ENCODE measurements at places on chromosomes 12 and 14. TPM values are rescaled to one million over a fixed set of nuclear protein-coding genes. Genes with fewer than 3 reads are reported as not detected.

DNA sequence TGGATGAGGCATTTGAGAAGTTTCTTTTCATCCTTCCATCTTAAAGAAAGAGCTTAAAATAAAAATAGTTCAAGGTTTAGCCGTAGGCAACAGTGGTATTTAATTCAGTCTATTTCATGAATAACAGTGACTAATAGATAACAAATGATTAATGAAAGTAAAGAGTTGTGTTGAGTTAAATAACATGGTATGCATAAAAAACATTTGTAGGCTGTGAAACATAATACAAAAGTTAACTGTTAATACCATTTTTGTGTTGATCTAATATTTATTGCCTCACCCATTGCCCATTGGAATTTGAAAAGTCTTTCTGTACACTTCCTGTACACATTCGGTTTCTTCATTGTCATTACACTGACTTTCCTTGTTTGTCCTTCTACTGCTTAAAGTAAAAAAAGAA is 108.6 kb upstream of the PDE3A start:
- no peaks in the 10 kb centered on the region for H3K4me1 ChIP-seq
- H3K27ac ChIP-seq: no peak overlapping the region
- no peak overlapping the region for H3K4me3 ChIP-seq
- no peaks in the 10 kb centered on the region for H3K27me3 ChIP-seq

GRCh38 chr12:13114251-13115052 is 11.0 kb upstream of the GSG1 start:
- no peak overlapping the region for H3K4me3 ChIP-seq
- H3K27me3 ChIP-seq: no peaks in the 10 kb centered on the region
- H3K4me1 ChIP-seq: no peaks in the 10 kb centered on the region
- H3K27ac ChIP-seq: no peak overlapping the region
- no peak for DNase-seq

DNA sequence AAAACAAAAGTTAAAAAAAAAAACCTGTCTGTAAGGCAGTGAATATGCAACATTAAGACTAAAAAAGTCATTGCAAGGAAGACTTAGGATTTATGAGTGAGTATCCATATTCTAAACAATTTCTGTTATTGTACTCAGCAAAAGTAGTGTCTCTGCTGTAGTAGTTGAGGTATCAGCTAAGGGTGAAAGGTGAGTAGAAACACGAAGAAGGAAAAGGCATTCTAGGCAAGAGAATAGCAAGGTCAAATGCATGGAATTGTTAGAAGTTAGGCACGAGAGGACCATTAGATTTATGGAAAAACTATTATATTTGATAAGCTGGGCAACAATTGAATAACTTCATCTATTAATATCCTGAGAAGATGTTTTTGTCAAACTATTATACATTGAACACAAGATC is 1.8 kb downstream of the EID3 start:
- H3K27me3 ChIP-seq: no peaks in the 10 kb centered on the region
- peaks cover 13% of the 10 kb centered on the region for H3K36me3 ChIP-seq
- H3K27ac ChIP-seq: no peak overlapping the region
- no peak for DNase-seq

GRCh38 chr14:21054123-21054767 is 3.4 kb upstream of the RNASE8 start:
- no peak overlapping the region for H3K27ac ChIP-seq
- no peaks in the 10 kb centered on the region for H3K36me3 ChIP-seq
- H3K27me3 ChIP-seq: no peaks in the 10 kb centered on the region
- H3K4me3 ChIP-seq: no peak overlapping the region
- no peak for DNase-seq

Gene LRP1-AS
- not detected for polyA plus RNA-seq

GRCh38 chr14:90632871-90633270 is 183.4 kb downstream of the TTC7B start:
- H3K4me3 ChIP-seq: no peak overlapping the region
- no peak overlapping the region for H3K27ac ChIP-seq
- no peaks in the 10 kb centered on the region for H3K4me1 ChIP-seq
- no peaks in the 10 kb centered on the region for H3K36me3 ChIP-seq
- no peaks in the 10 kb centered on the region for H3K27me3 ChIP-seq

Gene SIX1
- 0.01 TPM for polyA plus RNA-seq

Gene TAS2R9
- polyA plus RNA-seq: not detected

GRCh38 chr14:33465846-33466700 is 484.8 kb downstream of the EGLN3 start:
- no peaks in the 10 kb centered on the region for H3K27me3 ChIP-seq
- H3K36me3 ChIP-seq: no peaks in the 10 kb centered on the region

DNA sequence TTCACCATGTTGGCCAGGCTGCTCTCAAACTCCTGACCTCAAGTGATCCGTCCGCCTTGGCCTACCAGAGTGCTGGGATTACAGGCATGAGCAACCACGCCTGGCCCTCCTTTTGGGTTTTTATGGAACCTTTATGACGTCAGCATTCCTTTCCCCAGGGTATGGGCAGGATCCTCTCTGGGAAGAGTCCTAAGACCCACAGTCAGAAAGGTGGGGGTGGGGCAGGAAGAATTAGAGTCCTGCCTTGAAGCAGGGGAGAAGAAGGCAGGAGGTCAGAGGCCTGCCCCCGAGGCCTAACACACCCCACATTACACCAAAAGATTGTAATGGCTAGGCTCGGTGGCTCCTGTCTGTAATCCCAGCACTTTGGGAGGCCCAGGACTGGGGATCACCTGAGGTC is 30.8 kb upstream of the CDK17 start:
- H3K4me3 ChIP-seq: no peak overlapping the region
- no peaks in the 10 kb centered on the region for H3K36me3 ChIP-seq
- DNase-seq: no peak
- H3K4me1 ChIP-seq: peaks cover 28% of the 10 kb centered on the region
- no peaks in the 10 kb centered on the region for H3K27me3 ChIP-seq
- H3K27ac ChIP-seq: no peak overlapping the region

Gene NOS1
- polyA plus RNA-seq: 11.4 TPM

DNA sequence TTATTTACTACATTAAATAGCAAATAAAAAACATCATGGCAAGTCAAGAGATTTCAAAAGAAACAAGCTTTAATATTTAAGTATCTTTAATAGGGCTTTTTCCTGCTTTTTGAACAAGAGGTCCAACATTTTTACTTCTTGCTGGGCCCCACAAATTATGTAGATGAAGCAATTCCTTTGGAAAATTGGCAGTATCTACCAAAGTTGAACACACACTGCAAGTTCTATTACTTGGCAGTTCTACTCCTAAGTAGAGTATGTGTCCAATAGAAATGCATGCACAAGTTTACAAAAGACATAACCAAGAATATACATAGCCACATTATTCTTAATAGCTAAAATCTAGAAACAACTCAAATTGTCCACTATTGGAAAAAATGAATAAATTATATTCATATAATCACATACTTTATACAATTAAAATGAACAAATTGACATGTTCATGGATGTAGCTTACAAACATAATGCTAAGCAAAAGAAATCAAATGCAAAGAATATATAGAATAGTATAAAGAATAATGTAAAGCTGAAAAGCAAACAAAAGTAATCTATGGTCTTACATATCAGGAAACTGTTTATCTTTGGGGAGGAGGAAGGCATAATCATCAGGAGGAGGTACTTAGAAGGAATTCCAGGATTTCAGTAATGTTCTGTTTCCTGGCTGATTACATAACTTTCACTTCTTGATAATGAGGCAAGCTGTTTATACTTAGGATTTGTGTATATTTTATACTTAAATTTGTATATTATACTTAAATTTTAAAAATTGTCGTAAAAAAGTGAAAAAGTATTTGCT is 6.5 kb upstream of the TMBIM4 start:
- H3K27ac ChIP-seq: no peak overlapping the region
- no peak overlapping the region for H3K4me3 ChIP-seq
- no peak for DNase-seq
- no peaks in the 10 kb centered on the region for H3K36me3 ChIP-seq
- H3K27me3 ChIP-seq: peaks cover 11% of the 10 kb centered on the region

Gene PRR4
- polyA plus RNA-seq: 4.0 TPM

Gene ZNF385A
- 20.1 TPM for polyA plus RNA-seq

DNA sequence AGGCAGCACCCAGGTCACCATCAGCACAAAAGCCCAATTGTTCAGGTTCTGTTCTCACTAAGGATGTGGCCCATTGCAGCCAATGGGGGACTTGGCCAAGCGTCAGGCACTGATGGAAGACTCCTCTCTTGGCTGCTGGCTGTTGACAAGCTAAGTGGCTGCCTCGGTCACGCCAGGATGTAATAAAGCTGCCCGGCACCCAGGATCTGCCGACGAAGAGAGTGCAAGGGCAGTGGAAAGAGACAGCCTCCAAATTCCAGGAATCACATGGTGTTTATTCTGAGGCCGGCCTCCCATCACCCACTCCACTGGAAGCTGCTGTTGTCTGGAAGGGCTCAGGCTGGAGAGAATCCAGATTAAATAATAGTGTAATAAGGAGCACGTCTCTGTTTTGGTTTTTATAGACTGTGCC is 451.8 kb upstream of the TBX3 start:
- no peak overlapping the region for H3K4me3 ChIP-seq
- DNase-seq: no peak
- no peaks in the 10 kb centered on the region for H3K27me3 ChIP-seq
- H3K36me3 ChIP-seq: no peaks in the 10 kb centered on the region

Gene PITPNM2
- 2.1 TPM for polyA plus RNA-seq

Gene MMP19
- 2.2 TPM for polyA plus RNA-seq

GRCh38 chr14:64755781-64756221 is 51.6 kb downstream of the PLEKHG3 start:
- H3K27me3 ChIP-seq: no peaks in the 10 kb centered on the region
- no peak overlapping the region for H3K4me3 ChIP-seq
- no peaks in the 10 kb centered on the region for H3K36me3 ChIP-seq
- peak; percentile 91 for DNase-seq
- H3K4me1 ChIP-seq: peaks cover 59% of the 10 kb centered on the region

GRCh38 chr14:77473921-77474320 is 16.0 kb downstream of the AHSA1 start:
- H3K27me3 ChIP-seq: peaks cover 7% of the 10 kb centered on the region
- no peak for DNase-seq
- no peak overlapping the region for H3K27ac ChIP-seq

DNA sequence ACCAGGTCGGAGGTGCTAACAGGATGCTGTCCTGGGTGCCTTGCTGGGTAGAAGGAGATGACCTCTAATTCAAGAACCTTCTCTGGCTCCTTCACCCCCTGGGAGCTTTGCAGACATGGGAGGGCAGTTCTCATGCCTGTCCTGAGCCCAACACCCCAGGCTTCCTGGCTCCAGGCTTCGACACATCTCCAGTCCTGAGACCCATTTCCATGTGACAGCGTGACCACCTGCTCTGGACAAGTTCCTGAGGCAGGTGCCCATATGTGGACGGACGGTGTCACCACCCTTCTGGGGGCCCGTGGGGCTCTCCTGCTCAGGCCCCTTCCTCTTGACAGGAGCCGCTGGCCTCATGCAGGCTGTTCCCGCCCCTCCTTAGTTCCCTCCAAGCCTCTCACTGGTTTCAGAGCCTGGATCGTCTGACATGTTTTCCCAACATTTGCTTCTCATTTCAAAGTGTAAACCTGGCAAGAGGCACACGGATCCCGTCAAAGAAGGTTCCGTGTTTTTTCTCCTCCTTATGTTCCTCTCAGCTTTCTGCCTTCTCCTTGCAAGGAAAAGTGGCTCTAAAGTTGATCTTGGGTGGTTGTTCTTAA is 291.9 kb upstream of the RTL1 start:
- no peak overlapping the region for H3K4me3 ChIP-seq
- no peaks in the 10 kb centered on the region for H3K36me3 ChIP-seq
- no peak for DNase-seq
- no peaks in the 10 kb centered on the region for H3K4me1 ChIP-seq

DNA sequence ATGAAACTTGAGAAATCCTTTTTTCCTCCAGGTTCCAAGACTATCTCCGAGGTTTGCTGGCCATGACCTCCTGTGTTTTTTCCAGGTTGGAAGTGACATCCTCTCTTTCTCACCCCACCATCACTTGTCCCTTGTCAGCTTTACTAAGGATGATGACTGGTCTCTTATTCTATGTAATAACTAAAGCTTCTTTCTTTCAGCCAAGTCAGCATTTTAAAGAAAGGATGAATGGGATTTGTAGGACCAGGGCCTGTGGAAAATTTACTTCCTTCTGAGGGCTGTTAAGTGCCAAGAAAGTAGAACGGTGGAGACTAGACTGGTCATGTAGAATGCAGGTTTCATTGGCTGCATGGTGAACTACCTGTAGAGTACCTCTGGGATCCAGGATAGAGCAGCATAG is 73.6 kb downstream of the FIGNL2 start:
- no peaks in the 10 kb centered on the region for H3K36me3 ChIP-seq
- DNase-seq: no peak
- no peak overlapping the region for H3K4me3 ChIP-seq
- no peak overlapping the region for H3K27ac ChIP-seq
- H3K27me3 ChIP-seq: no peaks in the 10 kb centered on the region

GRCh38 chr12:113310489-113310888 is 24.4 kb downstream of the SLC8B1 start:
- H3K4me3 ChIP-seq: no peak overlapping the region
- H3K4me1 ChIP-seq: no peaks in the 10 kb centered on the region
- no peak overlapping the region for H3K27ac ChIP-seq

- no peak overlapping the region for H3K4me3 ChIP-seq
- no peak for DNase-seq
- no peaks in the 10 kb centered on the region for H3K27me3 ChIP-seq
- no peaks in the 10 kb centered on the region for H3K36me3 ChIP-seq
- no peak overlapping the region for H3K27ac ChIP-seq
Measured at GRCh38 chr12:91225316-91225715, 42.7 kb upstream of the DCN start.

Gene PAPLN
- polyA plus RNA-seq: 4.7 TPM

Gene TRIM9
- 0.04 TPM for polyA plus RNA-seq

GRCh38 chr12:71300772-71301675 is 138.6 kb upstream of the LGR5 start:
- H3K27ac ChIP-seq: no peak overlapping the region
- no peaks in the 10 kb centered on the region for H3K4me1 ChIP-seq
- no peak for DNase-seq
- no peak overlapping the region for H3K4me3 ChIP-seq
- no peaks in the 10 kb centered on the region for H3K27me3 ChIP-seq

Gene KRT71
- not detected for polyA plus RNA-seq

Gene MYH6
- polyA plus RNA-seq: not detected

DNA sequence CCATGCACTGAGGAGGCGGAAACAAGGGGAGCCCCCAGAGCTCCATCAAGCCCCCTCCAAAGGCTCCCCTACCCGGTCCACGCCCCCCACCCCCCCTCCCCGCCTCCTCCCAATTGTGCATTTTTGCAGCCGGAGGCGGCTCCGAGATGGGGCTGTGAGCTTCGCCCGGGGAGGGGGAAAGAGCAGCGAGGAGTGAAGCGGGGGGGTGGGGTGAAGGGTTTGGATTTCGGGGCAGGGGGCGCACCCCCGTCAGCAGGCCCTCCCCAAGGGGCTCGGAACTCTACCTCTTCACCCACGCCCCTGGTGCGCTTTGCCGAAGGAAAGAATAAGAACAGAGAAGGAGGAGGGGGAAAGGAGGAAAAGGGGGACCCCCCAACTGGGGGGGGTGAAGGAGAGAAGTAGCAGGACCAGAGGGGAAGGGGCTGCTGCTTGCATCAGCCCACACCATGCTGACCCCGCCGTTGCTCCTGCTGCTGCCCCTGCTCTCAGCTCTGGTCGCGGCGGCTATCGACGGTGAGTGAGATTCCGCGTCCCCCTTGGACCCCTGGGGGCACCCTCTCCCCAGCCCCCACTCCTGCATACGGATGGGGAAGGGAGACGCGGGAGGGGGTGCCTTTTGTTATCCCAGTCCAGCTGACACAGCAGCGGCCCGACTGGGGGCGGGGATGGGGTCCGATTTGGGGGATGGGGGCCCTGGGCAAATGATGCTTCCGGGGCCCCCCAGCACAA is 400 bp downstream of the LRP1 start:
- H3K27me3 ChIP-seq: no peaks in the 10 kb centered on the region
- no peak overlapping the region for H3K27ac ChIP-seq
- H3K4me1 ChIP-seq: peaks cover 16% of the 10 kb centered on the region
- no peaks in the 10 kb centered on the region for H3K36me3 ChIP-seq
- H3K4me3 ChIP-seq: peak overlapping the region; percentile 90
- DNase-seq: no peak

Measured in keratinocyte (primary cell).